Smooth muscle cell of bladder (primary cell): ENCODE measurements at places on chromosomes 7 and 10. TPM values are rescaled to one million over a fixed set of nuclear protein-coding genes. Genes with fewer than 3 reads are reported as not detected.

The CCDC146 gene
- total RNA-seq: 1.6 and 3.1 TPM in 2 replicates

The BTAF1 gene
- total RNA-seq: 49.9 and 50.5 TPM in 2 replicates

The OPN1SW gene
- total RNA-seq: not detected in 2 replicates

The GRM3 gene
- total RNA-seq: not detected in 2 replicates

The PANK1 gene
- 6.7 and 8.1 TPM in 2 replicates for total RNA-seq

The HYAL4 gene
- not detected in 2 replicates for total RNA-seq

The ERVW-1 gene
- 0.09 TPM in 1 of 2 replicates, not detected in the other for total RNA-seq

The FOXI2 gene
- total RNA-seq: not detected in 2 replicates

The CHRM2 gene
- 44.5 and 46.1 TPM in 2 replicates for total RNA-seq

The SPDYE8 gene
- not detected in 2 replicates for total RNA-seq

The OR9A2 gene
- total RNA-seq: not detected in 2 replicates

The EBLN1 gene
- total RNA-seq: not detected in 2 replicates

The MYO3A gene
- total RNA-seq: not detected in 2 replicates

The PLEKHS1 gene
- 0.09 TPM in 1 of 2 replicates, not detected in the other for total RNA-seq

The NME8 gene
- total RNA-seq: not detected in 2 replicates

The GSTO2 gene
- 2.0 and 3.3 TPM in 2 replicates for total RNA-seq

The PAPOLB gene
- total RNA-seq: 0.09 and 0.14 TPM in 2 replicates

The CPA4 gene
- 25.9 and 83.2 TPM in 2 replicates for total RNA-seq

The VAX1 gene
- not detected in 2 replicates for total RNA-seq

The PODXL gene
- 0.28 and 0.83 TPM in 2 replicates for total RNA-seq

The HOXA6 gene
- total RNA-seq: 3.4 and 4.4 TPM in 2 replicates

The FERD3L gene
- not detected in 2 replicates for total RNA-seq

The SPDYE6 gene
- total RNA-seq: not detected in 2 replicates

The ANKRD1 gene
- 0.14 and 0.18 TPM in 2 replicates for total RNA-seq

The SCIN gene
- 0.43 and 3.3 TPM in 2 replicates for total RNA-seq

The CACNA2D1 gene
- total RNA-seq: 90.3 and 108 TPM in 2 replicates

The IKZF1 gene
- not detected in 2 replicates for total RNA-seq

The PGAM1 gene
- 280 and 341 TPM in 2 replicates for total RNA-seq
